ENCODE measurements at places on chromosomes 11 and 22. TPM values are rescaled to one million over a fixed set of nuclear protein-coding genes. Genes with fewer than 3 reads are reported as not detected.

Gene XKR3
- 0.44 TPM for total RNA-seq

Gene TBX1
- total RNA-seq: 0.10 TPM

Gene RAC2
- total RNA-seq: 5.0 TPM

Gene OSM
- total RNA-seq: not detected

Data from M059J (cell line).